ENCODE measurements at places on chromosomes 4 and X. TPM values are rescaled to one million over a fixed set of nuclear protein-coding genes. Genes with fewer than 3 reads are reported as not detected.

GRCh38 chr4:112003231-112003907 is 141.9 kb upstream of the FAM241A start:
- H3K4me1 ChIP-seq: no peaks in the 10 kb centered on the region
- H3K27me3 ChIP-seq: peaks cover 3% of the 10 kb centered on the region
- H3K36me3 ChIP-seq: no peaks in the 10 kb centered on the region
- no peak for DNase-seq

DNA sequence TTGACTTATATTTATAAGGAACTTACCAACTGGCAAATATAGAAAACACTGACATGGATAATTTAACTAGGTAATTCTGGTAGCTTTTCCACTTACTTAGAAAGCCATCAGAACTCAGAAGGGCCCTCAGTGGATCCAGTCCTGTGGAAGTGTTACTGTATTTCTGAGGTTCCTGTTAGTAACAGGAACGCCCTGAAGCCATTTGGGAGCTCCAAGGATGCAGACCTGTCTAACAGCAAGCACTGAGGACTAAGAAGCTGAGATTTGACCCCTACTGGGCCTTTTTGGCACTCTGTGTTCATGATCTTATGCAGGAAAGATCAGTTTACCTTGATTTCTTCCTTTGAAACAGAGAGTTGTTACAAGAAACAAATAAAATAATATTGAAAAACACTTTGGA is 46.0 kb upstream of the TLL1 start:
- H3K36me3 ChIP-seq: no peaks in the 10 kb centered on the region
- no peaks in the 10 kb centered on the region for H3K27me3 ChIP-seq
- H3K4me1 ChIP-seq: no peaks in the 10 kb centered on the region

- peaks cover 27% of the 10 kb centered on the region for H3K36me3 ChIP-seq
- H3K27me3 ChIP-seq: no peaks in the 10 kb centered on the region
- H3K27ac ChIP-seq: peak overlapping the region; percentile 98
- peak overlapping the region; percentile 89 for H3K4me3 ChIP-seq
- DNase-seq: no peak
These were observed 34.8 kb downstream of the DOCK11 start for GRCh38 chrX:118530219-118530911.

GRCh38 chr4:108834835-108835384 is 72.1 kb upstream of the ETNPPL start:
- H3K36me3 ChIP-seq: no peaks in the 10 kb centered on the region
- H3K27me3 ChIP-seq: peaks cover 20% of the 10 kb centered on the region
- DNase-seq: no peak

DNA sequence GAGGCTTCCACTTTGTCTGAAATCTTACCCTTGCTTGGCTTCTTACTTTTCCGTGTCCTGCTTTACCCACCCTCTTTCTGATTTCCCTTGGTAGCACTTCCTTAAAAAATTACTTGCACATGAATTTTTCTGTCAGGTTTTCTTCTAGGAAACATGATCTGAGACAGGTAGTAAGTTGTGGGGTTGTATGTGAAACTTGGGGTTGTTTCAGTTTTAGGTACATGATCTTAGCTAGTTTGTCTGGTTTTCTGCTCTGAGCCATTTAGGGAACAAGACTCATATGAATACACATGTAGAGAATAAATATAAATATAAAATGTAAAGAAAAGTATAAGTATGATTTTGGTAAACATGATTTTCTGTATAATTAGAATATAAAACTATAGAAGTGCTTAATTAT is 17.4 kb upstream of the ARMCX2 start:
- no peak for DNase-seq
- H3K4me1 ChIP-seq: no peaks in the 10 kb centered on the region
- H3K4me3 ChIP-seq: no peak overlapping the region
- peaks cover 7% of the 10 kb centered on the region for H3K27me3 ChIP-seq
- H3K27ac ChIP-seq: no peak overlapping the region
- H3K36me3 ChIP-seq: no peaks in the 10 kb centered on the region

DNA sequence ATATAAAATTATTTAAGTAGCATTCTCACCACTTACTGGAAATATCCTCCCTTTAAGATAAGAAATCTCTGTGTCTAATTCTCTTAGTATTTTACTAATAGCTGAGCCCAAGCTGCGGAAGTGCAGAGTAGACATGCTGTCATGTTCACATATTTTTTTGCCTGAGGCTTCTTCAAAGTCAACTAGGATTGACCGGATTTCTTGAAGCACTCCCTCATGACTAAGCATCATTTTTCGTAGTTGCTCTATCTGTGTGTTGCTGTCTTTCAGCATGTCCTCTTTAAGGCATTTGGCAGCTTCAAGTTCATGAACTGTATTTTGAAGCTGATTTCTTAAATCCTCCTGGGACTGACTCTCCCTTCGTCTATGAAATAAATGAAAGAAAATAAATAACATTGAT is 36.9 kb downstream of the CCDC158 start:
- no peaks in the 10 kb centered on the region for H3K36me3 ChIP-seq
- no peak overlapping the region for H3K4me3 ChIP-seq
- DNase-seq: no peak
- no peak overlapping the region for H3K27ac ChIP-seq
- H3K27me3 ChIP-seq: peaks cover 22% of the 10 kb centered on the region
- H3K4me1 ChIP-seq: no peaks in the 10 kb centered on the region

DNA sequence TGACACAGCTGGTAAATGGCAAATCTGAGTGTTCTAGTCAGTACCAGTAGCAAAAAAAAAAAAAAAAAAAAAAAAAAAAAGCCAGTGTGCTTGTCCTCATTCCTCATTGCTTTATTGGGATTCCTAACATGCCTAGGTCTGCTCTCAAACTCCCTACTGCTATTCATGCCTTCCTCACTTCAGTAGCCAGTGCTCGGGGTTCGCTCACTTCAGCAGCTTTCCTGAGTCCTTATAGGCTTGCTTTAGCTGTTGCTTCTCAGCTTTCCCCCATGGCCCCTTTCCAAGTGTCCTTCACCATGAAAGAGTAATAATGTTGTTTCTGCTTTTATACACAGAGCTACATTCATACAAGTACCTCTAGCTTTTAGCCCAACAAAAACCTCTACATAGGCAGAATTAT is 30.8 kb downstream of the SLITRK2 start:
- H3K36me3 ChIP-seq: no peaks in the 10 kb centered on the region
- H3K27me3 ChIP-seq: no peaks in the 10 kb centered on the region
- no peak overlapping the region for H3K27ac ChIP-seq
- DNase-seq: no peak
- no peaks in the 10 kb centered on the region for H3K4me1 ChIP-seq

- peak overlapping the region; percentile 3 for H3K27ac ChIP-seq
- H3K4me1 ChIP-seq: peaks cover 26% of the 10 kb centered on the region
- H3K4me3 ChIP-seq: no peak overlapping the region
- H3K27me3 ChIP-seq: peaks cover 14% of the 10 kb centered on the region
- no peaks in the 10 kb centered on the region for H3K36me3 ChIP-seq
- peak; percentile 27 for DNase-seq
These were observed 30.4 kb downstream of the ADH7 start for GRCh38 chr4:99404595-99405287.

GRCh38 chr4:62006108-62006507 is 806.0 kb downstream of the ADGRL3 start:
- no peak overlapping the region for H3K4me3 ChIP-seq
- no peak overlapping the region for H3K27ac ChIP-seq
- no peaks in the 10 kb centered on the region for H3K27me3 ChIP-seq
- no peaks in the 10 kb centered on the region for H3K4me1 ChIP-seq

- H3K27ac ChIP-seq: no peak overlapping the region
- peak overlapping the region; percentile 92 for H3K4me3 ChIP-seq
- H3K27me3 ChIP-seq: no peaks in the 10 kb centered on the region
- DNase-seq: no peak
These were observed 2.6 kb downstream of the MCUB start for GRCh38 chr4:109562457-109563239.

DNA sequence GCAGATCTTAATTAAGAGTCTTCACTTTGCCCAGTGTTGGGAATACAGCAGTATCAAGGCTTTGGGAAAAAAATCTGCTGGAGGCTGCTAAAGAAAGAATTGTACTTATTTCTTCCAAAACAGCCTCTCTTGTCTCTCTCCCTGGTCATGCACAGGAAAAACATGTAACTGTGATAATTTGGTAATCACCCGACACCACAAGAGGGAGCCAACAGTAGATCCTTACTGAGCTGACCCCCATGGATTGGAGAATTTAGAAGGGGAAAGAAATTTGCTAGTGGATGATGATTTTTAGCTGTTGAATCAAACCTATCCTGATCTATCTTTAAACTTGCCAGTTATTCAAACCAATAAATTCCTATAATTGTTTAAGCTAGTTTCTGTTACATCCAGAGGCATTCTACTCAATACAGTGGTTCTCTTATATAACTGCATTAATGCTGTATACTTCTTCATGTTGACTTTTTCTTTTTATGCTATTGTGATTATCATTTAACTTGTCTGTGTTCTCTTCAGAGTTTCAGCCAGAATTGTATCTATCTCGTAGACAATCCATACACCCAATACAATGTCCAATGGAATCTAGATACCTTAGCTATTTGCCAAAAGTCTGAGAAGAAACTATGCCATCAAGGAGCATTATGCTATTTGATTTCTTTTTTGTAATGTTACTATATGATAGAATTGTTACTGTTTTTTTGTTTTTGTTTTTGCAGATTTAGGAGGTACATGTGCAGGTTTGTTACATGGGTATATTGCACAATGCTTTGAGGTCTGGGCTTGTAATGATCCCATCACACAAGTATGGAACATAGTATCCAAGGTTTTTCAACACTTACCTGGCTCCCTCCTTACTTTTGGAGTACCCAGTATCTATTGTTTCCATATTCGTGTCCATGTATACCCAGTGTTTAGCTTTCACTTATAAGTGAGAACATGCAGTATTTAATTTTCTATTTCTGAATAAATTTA is 31.3 kb upstream of the ARHGEF38 start:
- no peaks in the 10 kb centered on the region for H3K36me3 ChIP-seq
- no peaks in the 10 kb centered on the region for H3K4me1 ChIP-seq
- no peak overlapping the region for H3K4me3 ChIP-seq
- DNase-seq: no peak

DNA sequence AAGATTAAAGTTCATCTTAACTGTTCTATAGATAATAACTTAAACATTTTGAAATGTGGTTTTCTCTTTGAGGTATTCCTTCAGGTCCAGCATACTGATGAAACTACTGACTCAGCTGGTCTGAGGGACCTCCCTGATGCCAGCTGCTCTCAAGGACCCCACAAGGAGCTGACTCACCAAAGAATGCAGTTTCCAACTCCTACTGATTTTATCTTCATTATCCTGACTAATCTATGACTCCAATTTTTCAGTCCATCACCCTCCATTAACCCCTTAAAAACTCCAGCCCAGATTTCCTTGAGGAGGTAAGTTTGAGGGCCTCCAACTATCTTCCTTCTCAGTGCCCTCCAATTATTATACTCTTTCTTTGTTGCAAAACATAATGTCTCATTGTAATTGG is 1.4 kb upstream of the UGT2B4 start:
- H3K4me1 ChIP-seq: no peaks in the 10 kb centered on the region

- H3K4me1 ChIP-seq: no peaks in the 10 kb centered on the region
- no peak overlapping the region for H3K27ac ChIP-seq
- H3K27me3 ChIP-seq: no peaks in the 10 kb centered on the region
These were observed 1041.0 kb upstream of the TENM3 start for GRCh38 chr4:181202240-181202639.

DNA sequence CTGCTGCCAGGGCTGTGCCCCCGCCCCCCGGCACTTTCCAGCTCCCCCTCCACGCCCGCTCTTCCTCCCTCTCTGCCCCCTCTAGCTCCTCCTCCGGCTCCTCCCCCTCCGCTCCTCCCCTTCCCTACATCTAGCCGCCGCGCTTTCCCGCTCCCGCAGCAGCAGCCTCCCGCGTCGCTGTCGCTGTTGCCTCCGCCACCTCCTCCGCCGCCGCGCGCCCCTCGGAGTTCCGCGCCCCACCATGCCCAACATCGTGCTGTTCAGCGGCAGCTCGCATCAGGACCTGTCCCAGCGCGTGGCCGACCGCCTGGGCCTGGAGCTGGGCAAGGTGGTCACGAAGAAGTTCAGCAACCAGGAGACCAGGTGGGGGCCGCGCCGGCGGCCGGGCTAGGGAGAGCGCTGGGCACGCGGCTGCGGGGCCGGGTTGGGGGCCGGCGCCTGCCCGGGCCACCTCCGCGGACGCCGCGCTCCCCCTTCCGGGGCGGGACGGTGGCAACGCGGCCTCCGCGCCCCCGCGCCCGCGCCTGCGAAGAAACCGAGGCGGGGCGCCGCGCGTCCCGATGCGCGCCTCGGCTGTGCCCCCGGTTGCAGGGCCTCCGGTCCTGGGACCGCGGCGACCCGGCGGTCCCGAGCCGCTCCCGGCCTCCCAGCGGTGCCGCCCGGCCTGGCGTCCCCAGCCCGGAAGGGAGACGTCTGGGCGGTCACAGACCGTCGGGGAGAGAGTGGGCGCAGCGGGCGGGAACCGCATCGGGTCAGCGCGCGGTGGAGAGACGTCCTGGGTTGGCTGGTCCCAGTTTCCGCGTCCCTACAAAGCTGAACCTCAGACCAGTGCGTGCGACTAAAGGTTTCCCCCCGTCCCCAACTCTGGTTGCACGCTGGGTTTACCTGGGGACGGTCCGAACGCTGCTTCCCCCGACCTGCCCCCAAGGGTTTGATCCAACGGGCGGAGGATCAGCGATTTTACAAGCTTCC is at the start of gene PRPS2:
Gene PRPS2, plus strand, starts transcription at position 156 of the 972 bp plus-strand sequence. Its CDS starts 86 bp downstream, at position 242.
- H3K4me3 ChIP-seq: peak within 1 kb of the TSS; percentile 82
- H3K27ac ChIP-seq: peak within 1 kb of the TSS; percentile 74
- peaks cover 31% of the 10 kb centered on the region for H3K4me1 ChIP-seq

DNA sequence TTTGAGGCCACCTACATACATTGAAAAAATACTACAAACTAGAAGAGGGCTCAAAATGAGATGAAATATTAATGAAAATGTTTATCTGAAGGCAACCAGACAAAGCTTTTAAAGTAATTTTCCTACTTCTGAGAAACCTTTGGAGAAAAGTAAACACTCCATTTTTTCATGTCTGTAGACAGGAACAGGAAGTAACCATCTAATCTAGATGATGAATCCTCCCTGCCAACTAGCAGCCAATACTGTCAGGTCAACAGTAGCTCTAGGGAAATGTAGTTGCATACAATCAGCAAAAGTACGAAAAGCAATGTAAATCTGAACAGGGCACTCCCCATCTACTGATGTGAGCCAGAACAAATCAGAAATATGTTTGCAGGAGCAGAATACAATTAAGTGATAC is 49.0 kb downstream of the AMMECR1 start:
- peaks cover 39% of the 10 kb centered on the region for H3K4me1 ChIP-seq
- DNase-seq: no peak
- no peak overlapping the region for H3K27ac ChIP-seq
- H3K36me3 ChIP-seq: peaks cover 6% of the 10 kb centered on the region
- no peak overlapping the region for H3K4me3 ChIP-seq
- H3K27me3 ChIP-seq: no peaks in the 10 kb centered on the region

DNA sequence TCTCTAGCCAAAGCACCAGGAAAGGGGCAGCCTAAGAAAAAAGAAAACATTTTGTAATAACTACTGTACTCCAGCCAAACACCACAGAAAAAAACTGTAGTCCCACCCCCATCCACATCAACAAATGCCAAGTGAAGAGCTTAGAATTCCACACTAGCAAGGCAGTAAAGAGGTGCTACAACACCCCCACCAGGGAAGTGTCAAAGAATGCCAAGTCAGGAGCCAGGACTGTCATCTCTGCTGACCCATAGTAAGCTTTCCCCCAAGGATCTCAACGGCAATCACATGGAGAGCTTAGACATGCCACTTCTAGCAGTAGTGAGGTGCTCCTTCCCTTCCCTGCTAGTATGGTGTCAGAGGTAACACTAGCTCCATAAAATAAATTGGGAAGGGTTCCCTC is 34.4 kb upstream of the CCDC160 start:
- no peak for DNase-seq
- H3K27me3 ChIP-seq: no peaks in the 10 kb centered on the region
- H3K4me3 ChIP-seq: no peak overlapping the region
- H3K4me1 ChIP-seq: no peaks in the 10 kb centered on the region

- H3K27ac ChIP-seq: no peak overlapping the region
- H3K4me1 ChIP-seq: peaks cover 3% of the 10 kb centered on the region
- H3K27me3 ChIP-seq: no peaks in the 10 kb centered on the region
- H3K36me3 ChIP-seq: peaks cover 24% of the 10 kb centered on the region
These were observed 61.4 kb upstream of the MAP3K15 start for GRCh38 chrX:19576742-19577141.

ADH1B gene
- not detected for total RNA-seq

SPIN3 gene
- 7.3 TPM for total RNA-seq

CYP2U1 gene
- total RNA-seq: 1.6 TPM

Measured in activated CD4-positive, alpha-beta memory T cell treated with anti-CD3 and anti-CD28 coated beads, Interleukin-2, amount 10 ng/mL, durations not matched to agents 7 days and 5 days (primary cell).